ENCODE measurements at places on chromosomes 2 and 18.

DNA sequence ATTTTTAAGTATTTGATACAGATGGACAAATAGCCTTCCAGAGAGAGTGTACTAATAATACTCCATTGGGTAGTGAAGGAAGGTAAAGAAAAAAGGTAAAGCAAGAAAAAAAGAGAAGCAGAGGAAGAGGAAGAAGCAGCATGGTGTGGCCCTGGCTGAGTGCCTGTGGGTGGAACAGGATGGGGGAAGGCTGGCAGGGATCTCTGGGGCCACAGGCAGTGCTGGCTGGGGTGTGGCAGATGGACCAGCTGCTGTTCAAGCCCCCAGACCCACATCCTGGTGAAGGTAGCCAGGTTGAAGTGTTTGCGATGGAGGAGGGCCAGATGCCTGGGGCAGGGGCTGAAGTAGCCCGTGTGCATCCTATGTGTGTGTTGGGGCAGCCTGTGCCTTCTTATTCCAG is 79.0 kb downstream of the DYSF start:
- no peak for DNase-seq

GRCh38 chr2:218329027-218329825 is 27.4 kb upstream of the CATIP start:
- no peak for DNase-seq

DNA sequence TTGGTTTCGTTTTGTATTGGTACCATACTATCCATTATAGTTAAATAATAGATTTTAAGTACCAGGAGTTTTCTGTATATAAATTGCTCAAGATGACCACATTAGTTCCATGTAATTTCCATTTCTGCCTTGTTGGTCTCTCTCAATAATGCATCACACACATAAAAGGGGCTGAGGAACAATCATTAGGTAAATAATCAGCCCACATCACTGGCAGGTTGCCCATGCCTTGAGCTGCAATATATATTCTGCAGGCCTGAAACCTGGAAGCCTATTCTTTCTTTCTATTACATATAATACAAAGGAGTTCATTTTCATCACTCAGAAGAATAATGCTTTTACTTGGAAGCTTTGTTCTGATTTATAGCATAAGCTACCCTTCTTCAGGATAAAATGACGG is 616.1 kb upstream of the PKDCC start:
- DNase-seq: no peak

GRCh38 chr18:54330768-54331548 is 26.7 kb downstream of the STARD6 start:
- no peak for DNase-seq

DNA sequence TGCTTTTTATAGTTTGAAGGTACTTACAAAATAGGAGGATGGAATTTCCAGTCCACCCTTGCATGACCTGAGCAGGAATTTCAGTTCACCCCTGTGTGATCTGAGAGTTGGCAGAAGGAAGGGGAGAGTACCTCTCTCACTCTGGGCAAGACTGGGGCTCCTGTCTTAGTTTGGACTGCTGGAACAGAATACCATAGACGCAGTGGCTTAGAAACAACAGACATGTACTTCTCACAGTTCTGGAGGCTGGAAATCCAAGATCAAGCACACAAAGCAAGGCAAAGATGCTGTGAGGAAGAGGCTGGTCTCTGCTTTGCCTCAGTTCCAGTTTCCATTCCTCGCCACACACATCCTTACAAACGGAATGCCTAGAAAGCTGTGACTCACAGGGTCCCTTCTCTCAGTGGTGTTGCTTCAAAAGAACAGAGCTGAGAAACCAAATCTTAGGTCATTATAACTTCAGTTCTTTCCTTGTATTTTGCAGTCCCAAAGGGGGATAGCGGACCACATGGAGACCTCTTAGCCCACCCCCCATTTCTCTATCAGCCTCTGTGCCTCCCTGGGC is 108.8 kb upstream of the HAAO start:
- no peak for DNase-seq

- DNase-seq: no peak
These were observed 1551.7 kb upstream of the SLC39A10 start for GRCh38 chr2:194105358-194105757.
